ENCODE measurements at places on chromosomes 4 and X. TPM values are rescaled to one million over a fixed set of nuclear protein-coding genes. Genes with fewer than 3 reads are reported as not detected.

The CXCL1 gene
- not detected for total RNA-seq

The DOK7 gene
- total RNA-seq: not detected

The TMEM150C gene
- total RNA-seq: not detected

The FAM47E gene
- total RNA-seq: not detected

The CYSLTR1 gene
- total RNA-seq: 3.1 TPM

The CACNA1F gene
- 0.65 TPM for total RNA-seq

GRCh38 chr4:119829326-119829725 lies 200.7 kb upstream of the PDE5A start:
- DNase-seq: no peak

- DNase-seq: no peak
Measured at GRCh38 chr4:112125416-112125815, 19.8 kb upstream of the FAM241A start.

DNA sequence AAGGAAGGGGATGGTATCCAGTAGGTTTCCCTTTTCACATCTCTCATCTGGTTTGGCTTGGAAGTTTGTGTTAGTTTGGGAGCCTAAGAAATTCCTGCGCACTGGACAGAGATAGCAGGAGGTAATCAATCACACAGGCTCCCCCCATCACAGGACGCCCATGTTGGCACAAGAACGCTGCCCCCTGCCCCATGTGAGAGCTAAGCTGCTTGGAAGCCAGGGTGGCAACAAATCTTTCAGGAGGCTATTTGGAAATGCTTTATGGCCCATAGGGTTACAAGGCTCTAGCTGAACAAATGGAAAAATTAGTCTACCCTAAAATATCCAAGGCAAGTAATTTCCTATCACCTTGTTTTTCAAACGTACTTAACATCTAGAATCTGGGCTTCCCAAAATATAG lies 54.0 kb downstream of the SOD3 start:
- DNase-seq: no peak

DNA sequence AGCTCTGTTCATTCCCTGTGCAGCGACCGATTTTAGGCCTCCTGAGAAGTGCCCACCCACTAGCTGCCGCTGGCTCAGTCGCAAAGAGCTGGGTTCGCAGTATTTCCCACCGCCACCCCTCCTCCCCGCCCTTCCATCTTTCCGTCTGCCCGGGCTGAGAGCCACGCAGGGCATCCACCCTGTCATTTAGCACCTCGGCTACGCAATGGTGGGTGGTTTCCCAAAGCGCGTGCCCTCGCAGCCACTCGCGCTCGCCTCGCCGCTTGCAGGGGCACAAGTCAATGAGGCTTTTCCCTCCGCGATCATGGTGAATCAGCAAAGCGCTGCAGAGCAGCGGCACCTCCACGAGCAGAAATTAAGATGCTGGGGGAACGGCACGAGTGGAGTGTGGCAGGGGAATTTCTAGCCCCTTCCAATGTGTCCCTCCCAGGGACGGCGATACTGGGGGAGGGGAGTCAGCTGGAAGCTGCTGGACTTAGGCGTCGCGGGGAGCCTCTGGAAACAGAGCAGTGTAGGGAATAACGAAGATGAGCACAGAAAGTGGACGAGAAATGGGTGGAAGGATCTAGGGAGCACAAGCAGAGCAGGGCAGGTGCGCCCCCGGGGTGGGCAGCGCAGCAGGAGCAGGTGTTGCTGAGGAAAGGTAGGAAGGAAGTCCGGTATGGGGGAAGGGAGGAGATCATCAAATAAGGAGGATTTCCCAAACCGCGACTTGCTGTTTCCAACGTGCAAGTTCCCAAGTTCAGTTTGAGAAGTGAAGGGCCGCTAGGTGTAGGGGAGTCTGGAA lies 2.4 kb upstream of the PTCHD1 start:
- peak; percentile 34 for DNase-seq

DNA sequence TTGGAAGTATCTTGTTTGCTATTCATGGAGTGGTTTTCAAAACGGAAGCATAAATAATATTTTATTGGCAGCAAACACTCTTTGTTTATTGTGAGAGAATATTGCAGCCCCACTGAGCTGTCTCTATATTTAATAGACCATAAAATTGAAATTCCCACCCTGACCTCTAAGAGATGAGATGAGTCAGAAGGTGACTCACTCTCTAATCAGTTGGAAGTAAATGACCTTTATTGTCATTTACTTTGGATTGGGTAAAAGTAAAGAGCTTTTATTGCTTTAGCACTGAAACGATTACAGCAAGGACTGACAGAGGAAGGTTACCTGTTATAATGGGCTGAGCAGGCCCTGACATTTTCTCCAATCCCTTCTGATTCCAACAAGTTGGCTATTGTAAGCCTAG lies 55.0 kb downstream of the SYTL5 start:
- no peak for DNase-seq

DNA sequence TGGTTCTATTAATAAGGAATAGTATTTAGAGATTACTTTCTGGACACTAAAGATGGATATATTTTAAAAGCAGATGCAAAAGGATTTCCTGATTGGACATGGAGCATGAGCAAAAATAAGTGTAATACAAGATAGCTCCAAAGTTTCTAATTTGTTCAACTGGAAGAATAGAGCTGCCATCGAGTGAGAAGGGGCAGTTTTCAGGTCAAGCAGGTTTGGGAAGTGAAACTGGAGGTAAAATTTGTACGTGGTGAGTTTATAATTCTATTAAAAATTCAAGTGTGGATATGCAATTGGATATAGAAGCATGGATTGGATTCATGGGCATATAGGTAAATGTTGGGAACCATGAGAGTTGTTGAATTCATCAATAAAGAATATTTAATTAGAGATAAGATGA lies 31.8 kb downstream of the PRDM8 start:
- DNase-seq: no peak

- no peak for DNase-seq
Measured at GRCh38 chr4:148141501-148141900, 300.7 kb downstream of the NR3C2 start.

DNA sequence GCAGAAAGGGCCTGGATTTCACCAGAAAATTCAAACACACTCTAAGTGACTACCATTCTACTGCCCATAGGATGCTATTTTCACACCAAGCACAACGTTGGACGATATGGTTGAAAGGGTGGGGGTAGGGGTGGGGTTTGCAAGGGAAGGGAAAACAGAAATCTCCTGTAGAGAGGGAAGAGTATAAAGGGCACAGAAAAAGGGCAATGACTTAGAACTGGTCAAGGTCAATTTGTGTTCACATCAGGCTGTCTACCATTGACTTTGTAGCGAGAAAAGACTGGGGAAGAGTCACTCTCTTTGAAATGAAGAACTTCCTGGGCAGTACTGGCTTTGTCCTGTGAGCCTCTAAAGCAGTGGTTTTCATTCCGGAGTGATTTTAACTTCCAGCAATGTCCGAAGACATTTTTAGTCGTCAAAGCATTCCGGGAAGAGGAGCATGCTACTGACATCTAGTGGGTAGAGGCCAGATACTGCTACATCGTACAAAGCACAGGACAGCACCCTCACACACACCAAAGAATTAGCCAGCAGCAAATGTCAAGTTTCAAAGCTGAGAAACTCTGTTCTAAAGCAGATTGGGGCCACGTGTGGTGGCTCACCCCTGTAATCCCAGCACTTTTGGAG lies 48.4 kb upstream of the SLC7A3 start:
- no peak for DNase-seq

DNA sequence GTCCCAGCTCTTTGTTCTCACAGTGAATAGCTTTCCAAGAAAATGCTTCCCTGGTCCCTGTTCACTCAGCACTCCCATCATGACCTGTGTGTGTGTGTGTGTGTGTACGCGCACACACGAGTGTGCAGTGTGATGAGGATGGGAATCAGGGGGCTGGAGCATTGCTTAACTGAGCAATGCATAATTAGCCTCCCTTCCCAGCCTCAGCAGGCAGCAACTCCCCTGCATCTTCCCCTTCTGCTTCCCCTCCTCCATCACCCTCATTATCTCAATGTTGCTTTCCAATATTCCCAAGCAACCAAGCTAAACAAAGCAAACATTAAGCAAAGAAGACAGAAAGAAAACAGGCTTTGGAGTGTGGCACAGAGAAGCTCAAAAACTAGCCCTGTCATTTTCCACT lies 137.0 kb downstream of the RBM47 start:
- DNase-seq: no peak

GRCh38 chr4:41670982-41671381 lies 77.5 kb downstream of the PHOX2B start:
- no peak for DNase-seq

GRCh38 chr4:10949039-10949733 lies 264.6 kb upstream of the CLNK start:
- no peak for DNase-seq

DNA sequence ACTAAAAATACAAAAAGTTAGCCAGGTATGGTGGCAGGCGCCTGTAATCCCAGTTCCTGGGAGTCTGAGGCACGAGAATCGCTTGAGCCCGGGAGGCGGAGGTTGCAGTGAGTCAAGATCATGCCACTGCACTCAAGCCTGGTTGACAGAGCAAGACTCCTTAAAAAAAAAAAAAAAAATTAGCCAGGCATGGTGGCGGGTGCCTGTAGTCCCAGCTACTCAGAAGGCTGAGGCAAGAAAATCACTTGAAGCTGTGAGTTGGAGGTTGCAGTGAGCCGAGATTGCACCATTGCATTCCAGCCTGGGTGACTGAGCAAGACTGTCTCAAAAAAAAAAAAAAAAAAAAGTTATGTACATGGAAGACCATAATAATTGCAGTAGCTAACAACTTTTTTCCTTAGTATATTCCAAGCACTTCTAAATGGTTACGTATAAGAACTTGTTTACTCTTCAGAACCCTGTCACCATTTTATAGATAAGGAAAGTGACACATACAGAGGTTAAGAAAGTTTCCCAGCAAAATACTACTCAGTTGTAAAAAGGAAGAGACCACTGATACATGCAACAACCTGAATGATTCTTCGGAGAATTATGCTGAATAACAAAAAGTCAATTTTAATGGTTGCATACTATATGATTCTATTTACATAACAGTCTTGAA lies 24.5 kb downstream of the RUFY3 start:
- DNase-seq: no peak

DNA sequence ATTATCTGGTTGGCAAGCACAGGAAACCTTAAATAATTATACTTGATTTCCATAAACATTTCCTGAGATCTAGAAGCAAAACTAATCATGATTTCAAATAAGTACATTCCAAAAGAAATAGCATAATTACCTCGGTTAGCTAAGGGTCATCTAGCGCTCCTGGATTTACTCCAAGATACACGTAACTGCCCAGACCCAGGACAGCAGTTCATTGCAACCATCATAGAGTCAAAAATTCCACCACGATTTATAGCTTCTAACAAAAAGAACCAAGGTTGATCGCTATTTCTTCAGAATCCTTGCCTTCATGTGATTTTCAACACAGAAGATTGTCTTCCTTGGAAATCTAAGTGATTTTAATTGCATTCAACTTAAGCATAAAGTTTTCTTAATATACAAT lies 1235.5 kb upstream of the TENM3 start:
- DNase-seq: no peak

- DNase-seq: no peak
Measured at GRCh38 chr4:178811356-178811755, 1369.1 kb upstream of the AGA start.

GRCh38 chr4:8370106-8370787 lies 70.3 kb downstream of the ACOX3 start:
- no peak for DNase-seq

- DNase-seq: no peak
Measured at GRCh38 chr4:103887191-103887590, 167.4 kb upstream of the TACR3 start.

- no peak for DNase-seq
Measured at GRCh38 chrX:118503260-118504041, 7.8 kb downstream of the DOCK11 start.

DNA sequence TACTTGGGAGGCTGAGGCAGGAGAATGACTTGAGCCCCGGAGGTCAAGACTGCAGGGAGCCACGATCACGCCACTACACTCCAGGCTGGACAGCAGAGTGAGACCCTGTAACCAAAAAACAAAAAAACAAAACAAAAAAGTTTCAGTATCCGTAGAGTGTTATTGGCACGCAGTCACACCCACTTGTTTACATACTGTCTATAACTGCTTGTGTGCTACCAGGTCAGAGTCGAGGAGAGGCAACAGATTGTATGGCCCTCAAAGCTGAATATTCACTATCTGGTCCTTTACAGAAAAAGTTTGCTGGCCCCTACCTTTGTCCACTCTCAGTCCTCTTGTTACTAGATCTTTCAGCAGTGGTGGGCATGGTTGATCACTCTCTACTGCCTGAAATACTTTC lies 8.2 kb upstream of the CD99L2 start:
- DNase-seq: no peak

DNA sequence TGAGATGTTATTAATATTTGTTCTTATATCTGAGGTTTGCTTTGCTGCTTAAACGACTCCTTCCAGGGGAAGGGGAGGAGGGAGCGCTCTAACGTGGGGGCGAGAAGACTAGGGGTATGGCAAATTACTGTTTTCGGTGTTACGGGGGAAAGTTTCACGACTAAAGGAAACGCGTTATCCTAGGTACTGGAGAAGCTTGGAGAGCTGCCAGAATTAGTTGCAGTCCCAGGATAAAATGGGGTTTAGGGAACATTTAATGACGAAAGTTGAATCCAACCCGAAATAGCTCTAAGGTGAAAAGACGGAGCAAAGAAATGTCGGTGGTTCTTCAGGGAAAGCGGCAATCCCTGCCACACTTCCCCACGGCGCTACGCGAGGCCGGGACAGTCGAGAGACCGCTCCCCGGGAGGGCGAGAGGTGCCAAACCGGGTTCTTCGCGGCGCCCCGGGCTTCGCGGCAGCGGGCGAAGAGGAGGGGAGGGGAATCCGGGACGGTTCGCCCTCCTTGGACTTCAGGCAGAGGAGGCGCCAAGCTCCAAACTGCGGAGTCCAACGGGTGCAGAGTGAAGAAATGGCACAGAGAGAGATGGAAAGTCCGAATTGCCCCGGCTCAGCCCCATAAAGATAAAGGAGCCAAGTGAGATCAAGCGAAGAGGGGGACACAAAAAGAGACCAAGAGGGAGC lies 724 bp downstream of the THOC2 start:
- peak; percentile 25 for DNase-seq

DNA sequence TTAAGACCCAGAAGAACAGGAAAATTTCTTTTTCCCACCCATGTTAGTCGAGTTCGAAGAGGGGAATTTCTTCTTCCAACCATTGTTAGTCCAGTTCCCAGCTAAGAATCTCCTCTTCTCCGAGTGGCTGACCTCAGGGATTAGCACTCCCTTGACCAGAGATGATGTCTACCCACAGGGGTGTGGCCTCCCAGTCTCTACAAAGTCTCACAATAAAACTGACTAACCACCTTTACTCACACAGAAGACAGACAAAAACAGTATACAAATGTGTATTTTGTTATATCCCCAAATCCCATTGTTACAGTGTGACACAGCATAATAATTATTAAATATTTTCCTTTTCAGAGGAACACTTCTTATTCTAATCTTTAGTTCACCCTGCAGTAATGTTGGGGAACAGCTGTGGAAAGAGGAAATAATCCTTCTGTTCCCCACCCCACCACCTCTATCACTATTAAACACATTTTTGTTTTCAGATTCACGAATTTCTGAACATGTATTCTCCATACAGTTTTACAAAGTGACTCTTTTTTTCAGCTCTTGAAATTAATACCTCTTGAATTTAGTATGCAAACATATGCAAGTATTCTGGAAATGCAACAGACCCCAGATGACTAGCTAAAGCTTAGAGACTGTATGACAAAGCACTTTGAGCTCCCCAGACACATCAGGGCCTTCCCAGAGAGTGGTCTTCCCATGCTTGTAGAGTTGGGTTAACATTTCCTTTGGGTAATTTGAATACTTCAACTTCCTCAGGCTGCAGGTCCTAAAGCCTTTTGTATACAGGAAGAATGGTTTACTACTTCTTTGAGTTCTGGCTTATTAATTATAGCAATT lies 62.5 kb upstream of the NFKB1 start:
- DNase-seq: no peak

GRCh38 chrX:126820700-126821420 lies 1.3 kb downstream of the PRR32 start:
- DNase-seq: no peak

GRCh38 chr4:20641976-20642375 lies 58.3 kb upstream of the PACRGL start:
- no peak for DNase-seq

Measured in activated CD4-positive, alpha-beta T cell treated with anti-CD3 and anti-CD28 coated beads for 36 hours (primary cell).